ENCODE measurements at places on chromosomes 11 and 22.
A peak's percentile ranks its signal among the peaks of the same experiment; 100 is the strongest.

DNA sequence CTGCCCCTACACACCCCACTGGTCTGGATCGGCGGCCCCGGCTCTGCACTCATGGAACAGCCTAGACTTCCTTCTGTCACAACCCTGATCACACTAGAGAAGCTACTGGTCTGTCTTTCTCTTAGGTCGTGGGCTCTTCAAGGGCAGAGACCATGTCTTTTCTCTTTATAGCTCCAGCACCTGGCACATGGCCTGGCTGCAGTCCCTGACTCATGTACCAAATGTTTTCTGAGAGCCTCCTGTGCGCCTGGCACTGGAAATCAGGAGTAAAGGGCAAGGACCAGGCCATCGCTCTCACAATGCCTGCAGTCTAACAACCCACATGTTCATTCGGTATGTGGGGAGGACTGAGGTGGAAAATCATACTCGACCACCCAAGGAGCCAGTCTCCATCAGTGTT, 7.5 kb downstream of the ASCC2 start:
- H3K4me1 ChIP-seq, result no peaks in the 10 kb centered on the region
- H3K27me3 ChIP-seq, result no peaks in the 10 kb centered on the region
- peaks cover 54% of the 10 kb centered on the region for H3K36me3 ChIP-seq
- DNase-seq, result no peak
- H3K4me3 ChIP-seq, result no peak overlapping the region

DNA sequence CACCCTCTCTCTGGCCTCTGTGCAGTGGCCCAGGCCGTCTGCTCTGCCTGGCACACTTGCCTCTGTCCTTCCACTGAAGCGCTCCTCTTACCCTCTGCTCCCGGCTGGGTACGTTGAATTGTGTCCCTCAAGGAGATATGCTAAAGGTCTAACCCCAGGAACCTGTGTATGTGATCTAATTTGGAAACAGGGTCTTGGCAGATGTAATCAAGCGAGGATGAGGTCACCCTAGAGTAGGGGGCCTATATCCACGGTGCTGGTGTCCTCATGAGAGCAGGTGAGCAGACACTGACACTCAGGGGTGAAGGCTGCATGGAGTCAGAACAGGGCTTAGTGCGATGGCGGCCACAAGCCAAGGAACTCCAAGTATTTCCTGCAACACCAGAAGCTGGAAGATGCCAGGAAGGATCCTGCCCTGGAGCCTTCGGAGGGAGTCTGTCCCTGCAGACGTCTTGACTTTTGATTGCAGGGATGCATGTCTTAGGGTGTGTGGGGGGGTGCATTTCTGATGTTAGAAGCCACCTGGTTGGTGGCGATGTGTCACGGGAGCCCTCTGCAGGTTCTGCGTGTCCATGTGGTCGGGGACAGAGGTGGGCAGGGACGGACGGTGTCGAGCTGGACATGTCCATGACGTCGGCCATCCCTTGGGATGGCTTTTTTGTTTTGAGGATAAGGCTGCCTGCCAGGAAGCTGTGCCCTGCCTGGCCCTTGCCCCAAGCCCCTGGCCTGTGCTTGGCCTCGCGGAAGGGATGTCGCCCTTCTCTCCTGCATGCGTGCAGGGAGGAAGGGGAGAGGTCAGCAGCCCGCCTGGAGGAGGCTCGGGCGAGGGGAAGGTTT, 68.6 kb downstream of the LRP5 start:
- H3K4me1 ChIP-seq, result peaks cover 39% of the 10 kb centered on the region
- no peak for DNase-seq
- peaks cover 2% of the 10 kb centered on the region for H3K36me3 ChIP-seq
- peak overlapping the region; percentile 29 for H3K27ac ChIP-seq
- H3K27me3 ChIP-seq, result no peaks in the 10 kb centered on the region

DNA sequence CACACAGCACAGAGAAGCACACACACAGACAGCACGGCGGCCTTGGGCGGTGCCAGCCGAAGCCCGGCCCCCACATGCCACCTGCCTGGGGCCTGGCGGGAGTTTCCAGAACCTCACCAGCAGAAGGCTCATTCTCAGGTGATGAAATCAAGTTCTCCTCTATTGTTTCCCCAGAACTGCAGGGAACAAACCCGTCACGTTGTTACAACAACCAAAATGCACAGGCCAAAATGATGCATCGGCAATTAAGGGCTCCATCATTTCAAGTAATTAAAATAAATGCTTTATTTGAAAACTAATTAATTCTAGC, 30.8 kb downstream of the GNB1L start:
- H3K36me3 ChIP-seq, result no peaks in the 10 kb centered on the region
- DNase-seq, result no peak
- no peak overlapping the region for H3K4me3 ChIP-seq
- H3K4me1 ChIP-seq, result no peaks in the 10 kb centered on the region
- H3K27ac ChIP-seq, result peak overlapping the region; percentile 68

DNA sequence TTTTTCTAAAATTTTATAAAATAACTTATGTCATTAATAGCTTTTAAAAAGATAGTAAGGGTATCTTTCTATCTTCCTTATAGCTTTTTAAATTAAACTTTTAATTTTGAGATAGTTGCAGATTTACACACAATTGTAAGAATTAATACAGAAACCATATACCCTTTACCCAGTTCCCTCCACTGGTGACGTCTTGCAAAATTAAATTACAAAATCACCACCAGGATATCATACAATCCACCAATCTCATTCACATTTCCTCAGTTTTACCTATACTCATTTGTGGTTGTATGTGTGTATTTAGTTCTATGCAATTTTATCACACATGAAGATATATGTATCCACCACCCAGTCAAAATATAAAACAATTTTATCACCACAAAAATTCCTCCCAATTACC, 10.0 kb downstream of the SBF2 start:
- H3K36me3 ChIP-seq, result no peaks in the 10 kb centered on the region
- no peak overlapping the region for H3K27ac ChIP-seq
- no peak overlapping the region for H3K4me3 ChIP-seq
- no peaks in the 10 kb centered on the region for H3K4me1 ChIP-seq

GRCh38 chr22:23622634-23623033, 9.5 kb downstream of the DRICH1 start:
- H3K4me3 ChIP-seq, result no peak overlapping the region
- H3K27ac ChIP-seq, result no peak overlapping the region
- no peaks in the 10 kb centered on the region for H3K4me1 ChIP-seq
- no peaks in the 10 kb centered on the region for H3K36me3 ChIP-seq
- no peak for DNase-seq
